A549 treated with RU486 at 1 μM for 4 hours (cell line): ENCODE measurements at places on chromosomes 11 and 22. TPM values are rescaled to one million over a fixed set of nuclear protein-coding genes. Genes with fewer than 3 reads are reported as not detected.

RGL4 gene
- total RNA-seq = not detected in 5 replicates

THAP12 gene
- 21.7 to 52.2 TPM (median 49.1 TPM) in 5 replicates for total RNA-seq

RIC3 gene
- 1.8 to 2.5 TPM (median 2.4 TPM) in 5 replicates for total RNA-seq

C11orf42 gene
- not detected in 5 replicates for total RNA-seq
